Stimulated activated CD8-positive, alpha-beta memory T cell treated with anti-CD3 and anti-CD28 coated beads, Interleukin-2, amount 100 ng/mL, for 1 hour (primary cell): ENCODE measurements at places on chromosomes 7 and 10.

DNA sequence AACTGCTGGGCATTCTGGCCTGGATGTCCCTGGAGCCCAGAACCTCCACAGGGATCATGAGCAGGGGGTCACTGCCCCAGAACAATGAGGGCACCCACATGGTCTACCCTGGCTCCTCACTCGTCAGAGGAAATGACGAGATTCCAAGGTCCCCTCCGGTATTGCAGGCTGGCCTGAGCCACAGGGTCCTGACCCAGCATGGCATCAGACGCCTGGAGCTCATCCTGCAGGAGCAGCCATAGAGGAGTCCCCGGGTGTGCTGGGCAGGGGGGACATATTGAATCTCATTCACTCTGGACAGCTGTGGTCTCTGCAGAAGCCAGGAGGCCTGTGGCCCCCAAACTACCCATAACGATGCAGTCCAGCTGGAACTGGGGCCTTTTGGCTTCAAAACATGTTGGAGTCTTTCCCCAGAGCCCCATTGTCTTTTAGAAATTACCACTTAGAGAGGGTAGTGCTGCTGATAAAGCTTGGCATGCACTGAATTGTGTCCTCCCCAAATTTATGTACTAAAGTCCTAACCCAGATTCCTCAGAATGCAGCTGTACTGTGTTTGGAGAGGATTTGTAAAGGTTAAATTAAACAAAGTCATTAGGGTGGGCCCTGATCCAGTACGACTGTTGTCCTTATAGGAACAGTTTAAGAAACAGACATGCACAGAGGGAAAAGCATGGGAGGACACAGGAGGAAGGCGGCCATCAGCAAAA is 27.7 kb downstream of the ANXA8 start:
- DNase-seq: no peak

DNA sequence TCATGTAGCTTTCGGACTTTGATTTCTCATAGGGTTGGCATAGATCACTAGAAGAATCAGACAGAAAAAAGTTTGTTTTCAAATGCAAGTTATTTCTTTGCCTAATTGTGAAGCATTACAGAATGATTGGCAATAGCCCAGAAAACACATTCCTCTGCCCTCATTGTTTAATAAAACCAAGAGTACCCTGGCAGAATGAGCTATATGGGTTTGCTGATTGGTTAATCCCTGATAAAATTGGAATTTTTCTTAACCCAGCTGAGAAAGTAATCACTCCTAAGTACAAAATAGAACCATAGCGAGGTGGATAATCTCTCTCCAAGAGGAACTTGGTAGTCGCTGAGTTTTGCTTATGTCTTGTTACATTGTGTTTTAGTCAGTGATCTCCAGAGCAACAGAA is 30.9 kb upstream of the CREB5 start:
- DNase-seq: no peak

DNA sequence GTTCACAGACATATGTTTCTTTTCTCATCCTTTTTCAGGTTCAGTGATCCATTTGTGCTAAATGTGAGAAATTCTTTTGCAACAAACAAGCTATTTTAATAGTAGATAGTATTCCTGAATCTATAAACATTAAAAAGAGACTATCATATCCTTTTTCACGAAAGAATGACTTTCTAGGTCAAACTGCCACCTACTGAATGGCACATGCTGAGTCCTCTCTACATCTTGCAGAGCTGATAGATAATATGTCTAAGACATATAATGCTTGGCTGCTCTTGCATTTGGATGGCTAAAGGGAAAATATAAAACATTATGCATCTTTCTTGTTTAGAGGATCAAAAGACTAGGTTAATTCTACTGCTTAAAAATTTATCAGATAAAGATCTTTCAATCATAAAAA is 114.1 kb upstream of the SLC26A5 start:
- no peak for DNase-seq

- no peak for DNase-seq
Measured at GRCh38 chr7:11807000-11807399, 25.0 kb downstream of the THSD7A start.

DNA sequence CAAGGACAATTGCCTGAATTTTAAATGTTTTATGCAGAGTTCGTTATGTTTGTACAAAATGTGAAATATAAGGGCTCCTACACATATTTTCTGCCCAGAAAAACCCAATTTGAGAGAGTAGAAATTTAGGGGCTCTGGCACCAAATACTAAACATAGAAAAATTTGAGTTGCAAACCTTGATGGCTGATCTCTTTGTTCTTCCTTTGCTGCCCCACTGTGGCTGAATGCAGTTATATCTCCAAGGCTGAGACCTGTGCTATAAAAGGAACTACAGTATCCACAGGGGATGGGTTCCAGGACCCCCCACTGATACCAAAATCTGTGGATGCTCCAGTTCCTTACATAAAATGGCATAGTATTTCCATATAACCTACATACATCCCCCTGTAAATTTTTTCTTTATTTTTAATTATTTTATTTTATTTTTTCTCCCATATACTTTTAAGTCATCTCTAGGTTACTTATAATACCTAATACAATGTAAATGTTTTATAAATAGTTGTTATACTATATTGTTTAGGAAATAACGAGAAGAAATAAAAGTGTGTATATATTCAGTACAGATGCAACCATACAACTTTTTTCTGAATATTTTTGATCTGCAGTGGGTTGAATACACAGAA is 22.5 kb downstream of the CFAP43 start:
- no peak for DNase-seq

DNA sequence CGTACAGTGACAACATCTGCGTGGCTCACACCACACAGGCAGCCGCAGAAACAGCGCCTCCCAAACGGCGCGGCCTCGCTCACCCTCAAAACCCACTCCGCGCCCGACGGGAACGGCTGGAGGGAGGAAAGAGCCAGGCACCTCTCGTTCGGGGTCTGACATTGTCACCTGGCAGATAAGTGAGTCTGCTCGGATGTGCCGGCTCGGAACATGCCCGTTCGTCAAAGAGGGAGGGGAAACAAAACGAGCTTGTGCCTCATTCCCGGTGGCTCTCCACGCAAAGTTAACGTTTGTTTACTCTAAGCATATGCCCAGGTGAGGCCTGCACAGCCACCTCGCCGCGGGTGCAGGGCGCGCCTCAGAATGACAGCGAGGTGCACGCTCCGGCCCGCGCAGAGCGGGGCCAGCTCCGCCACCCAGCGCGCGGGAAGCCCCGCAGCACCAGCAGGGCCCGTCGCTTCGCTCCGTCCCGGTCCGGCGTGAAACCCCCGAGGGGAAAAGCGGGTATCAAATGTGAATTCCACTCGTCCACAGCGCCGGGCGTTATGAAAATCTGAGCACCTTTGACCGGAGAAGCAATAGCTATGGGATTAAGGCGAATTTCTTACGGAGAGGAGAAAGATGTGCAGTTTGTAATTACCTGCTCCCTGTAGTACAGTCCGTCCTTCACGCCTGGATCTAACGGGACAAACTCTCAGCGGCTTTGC is 13.1 kb downstream of the CNPY1 start:
- DNase-seq: no peak

GRCh38 chr10:70227548-70228320 is 5.5 kb downstream of the PPA1 start:
- no peak for DNase-seq

DNA sequence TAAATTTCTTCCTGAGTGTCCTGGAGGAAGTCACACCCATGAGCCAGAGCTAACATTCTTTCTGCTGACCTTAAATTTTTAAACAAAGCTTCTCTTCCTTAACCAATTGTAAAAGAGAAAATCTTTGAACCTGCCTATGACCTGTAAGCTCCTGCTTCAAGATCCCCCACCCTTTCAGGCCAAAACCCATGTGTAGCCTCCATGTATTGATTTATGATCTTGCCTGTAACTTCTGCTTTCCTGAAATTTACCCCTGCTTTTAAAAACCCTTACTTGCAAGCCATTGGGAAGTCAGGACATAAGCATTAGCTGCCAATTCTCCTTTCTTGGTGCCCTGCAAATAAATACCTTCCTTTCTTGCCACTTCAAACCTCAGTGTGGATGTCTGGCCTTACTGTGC is 68.5 kb upstream of the HECTD2 start:
- DNase-seq: no peak

GRCh38 chr10:18313626-18314025 is 173.4 kb downstream of the CACNB2 start:
- DNase-seq: no peak

DNA sequence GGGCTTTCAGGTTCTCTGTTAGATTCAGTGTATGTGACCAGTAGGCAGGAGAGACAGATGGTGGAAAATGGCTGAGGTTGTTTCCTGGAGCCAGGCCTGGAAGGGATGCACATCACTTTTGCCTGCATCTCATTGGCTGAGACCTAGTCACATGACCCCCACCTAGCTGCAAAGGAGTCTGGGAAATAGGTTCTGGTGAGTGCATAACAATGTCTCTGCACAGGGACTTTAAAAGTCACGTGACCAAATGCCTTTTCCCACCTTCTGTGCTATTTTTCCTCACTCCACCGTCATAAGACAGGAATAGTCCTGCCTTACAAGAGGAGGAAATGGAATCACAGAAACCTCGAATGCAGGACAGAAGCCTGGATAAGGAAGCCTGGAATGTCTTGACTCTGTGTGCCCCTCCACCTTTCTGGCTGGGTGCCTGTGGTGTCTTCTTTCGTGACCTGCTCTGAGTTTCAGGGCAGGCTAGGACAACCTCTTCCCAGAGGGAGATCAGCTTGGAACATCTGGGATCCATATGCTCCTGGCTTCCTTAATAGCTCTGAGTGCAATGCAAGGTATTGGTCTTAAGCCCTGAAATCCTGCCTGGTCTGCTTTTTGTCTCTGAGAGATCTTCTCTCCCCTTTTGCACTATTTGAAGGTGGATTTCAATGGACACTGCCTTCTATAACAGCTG is 139.9 kb upstream of the ZNF438 start:
- DNase-seq: no peak

DNA sequence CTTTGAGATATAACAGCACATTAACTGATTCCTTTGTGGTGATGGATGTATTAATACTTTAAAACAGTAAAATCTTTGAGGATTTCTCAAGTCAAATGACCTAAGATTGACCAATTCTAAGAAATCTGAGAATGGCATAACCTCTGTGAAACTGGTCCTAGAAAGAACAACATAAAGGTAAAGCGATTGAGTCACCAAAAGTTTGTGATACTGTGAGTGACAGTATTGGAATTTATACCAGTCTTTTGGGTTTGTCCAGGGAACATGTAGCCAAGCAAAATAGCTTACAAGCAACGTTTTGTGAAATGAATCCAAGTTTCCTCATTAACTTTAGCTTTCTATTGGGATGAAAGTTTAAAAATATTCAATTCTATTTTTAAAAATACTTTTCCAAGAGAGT is 157.4 kb upstream of the TMEM196 start:
- no peak for DNase-seq

DNA sequence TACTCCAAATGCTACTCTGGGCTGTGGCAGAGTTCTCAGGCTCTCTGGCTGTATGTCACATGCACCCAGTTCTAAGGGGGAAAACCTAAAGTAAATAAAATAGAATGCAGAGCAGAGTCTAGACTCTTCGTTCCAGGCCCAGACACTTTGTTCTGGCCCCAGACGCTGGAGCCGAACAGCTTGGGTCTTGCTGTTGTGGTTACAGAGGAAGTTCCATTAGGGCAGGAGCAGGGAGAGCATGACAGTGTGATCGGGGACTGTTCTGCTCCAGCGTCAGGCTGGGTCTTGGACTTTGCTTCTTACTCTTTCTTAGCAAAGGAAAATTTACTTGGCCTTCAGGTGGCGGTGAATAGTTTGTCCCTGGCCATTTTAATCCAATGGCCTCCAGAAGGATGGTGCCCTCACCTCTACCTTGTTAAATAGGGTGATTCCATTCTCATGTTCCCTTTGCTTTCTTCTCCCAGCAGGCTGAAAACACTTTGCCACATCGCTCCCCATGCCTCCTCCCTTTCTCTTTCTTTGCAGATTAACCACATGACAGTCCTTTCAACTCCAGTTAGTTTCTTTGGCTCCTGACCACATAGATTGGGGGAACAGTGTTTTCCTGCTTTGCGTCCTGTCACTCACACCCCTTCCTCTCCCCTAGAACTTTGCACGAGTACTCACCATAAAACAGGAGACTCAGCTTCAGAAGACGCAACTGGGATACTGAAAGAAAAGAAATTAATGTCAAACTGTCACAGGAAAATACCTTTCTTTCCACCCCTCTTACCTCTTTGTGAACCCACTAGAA is 730.8 kb downstream of the SUGCT start:
- DNase-seq: no peak

- DNase-seq: no peak
Measured at GRCh38 chr10:82319074-82319473, 444.1 kb downstream of the NRG3 start.

GRCh38 chr7:55475855-55476803 is 96.2 kb downstream of the VOPP1 start:
- DNase-seq: no peak

GRCh38 chr7:132049462-132050304 is 493.3 kb upstream of the PODXL start:
- no peak for DNase-seq
